ENCODE measurements at places on chromosomes 7 and 10. TPM values are rescaled to one million over a fixed set of nuclear protein-coding genes. Genes with fewer than 3 reads are reported as not detected.

Gene SAMD9L
- polyA plus RNA-seq, result 1.9 TPM

Gene PSD
- polyA plus RNA-seq, result 5.8 TPM

- no peak for DNase-seq
- no peak overlapping the region for H3K4me3 ChIP-seq
- no peaks in the 10 kb centered on the region for H3K36me3 ChIP-seq
- no peak overlapping the region for H3K27ac ChIP-seq
- H3K4me1 ChIP-seq, result peaks cover 2% of the 10 kb centered on the region
- peaks cover 93% of the 10 kb centered on the region for H3K27me3 ChIP-seq
These were observed 868 bp downstream of the EMX2 start for GRCh38 chr10:117543225-117544003.

DNA sequence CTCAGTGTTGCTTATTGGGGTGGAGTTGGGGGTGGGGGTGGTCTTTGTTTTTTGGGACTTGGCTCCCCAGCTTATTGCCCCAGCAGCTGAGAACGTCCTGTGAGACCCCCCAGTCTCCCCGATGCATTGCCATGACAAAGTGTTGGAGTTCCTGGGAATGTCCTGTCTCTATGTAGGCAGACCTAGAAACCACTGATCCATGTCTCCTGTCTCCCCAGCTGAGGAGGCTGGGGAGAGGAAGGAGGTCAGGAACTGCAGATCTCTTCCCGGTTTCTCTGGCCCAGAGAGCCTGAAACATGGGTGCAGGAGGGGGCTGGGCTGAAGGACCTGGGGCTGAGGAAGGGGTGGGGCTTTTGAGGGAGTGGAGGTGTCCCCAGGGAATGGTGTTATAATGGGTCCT, 80.2 kb upstream of the GTF2IRD1 start:
- H3K36me3 ChIP-seq, result peaks cover 24% of the 10 kb centered on the region
- peaks cover 2% of the 10 kb centered on the region for H3K4me1 ChIP-seq
- no peaks in the 10 kb centered on the region for H3K27me3 ChIP-seq
- no peak overlapping the region for H3K4me3 ChIP-seq

DNA sequence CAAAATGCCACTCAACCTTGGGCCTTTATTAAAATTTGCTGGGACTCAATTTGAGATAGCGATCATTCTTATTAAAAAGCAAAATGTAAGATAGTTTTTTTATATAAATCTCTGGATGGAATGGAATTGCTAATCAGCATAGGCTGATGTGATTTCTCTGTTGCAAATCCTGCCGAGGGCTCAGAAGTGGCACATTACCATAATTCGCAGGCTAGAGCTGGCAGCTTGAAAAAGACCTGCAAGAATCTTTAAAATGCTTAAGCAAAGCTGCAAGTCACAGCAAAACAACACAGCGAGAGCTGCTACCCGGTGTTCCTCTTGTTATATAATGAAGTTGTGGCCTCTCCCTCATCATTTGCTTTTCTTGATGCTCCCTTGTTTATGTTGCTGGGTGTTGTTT, 448.1 kb downstream of the GATA3 start:
- no peak overlapping the region for H3K27ac ChIP-seq
- no peaks in the 10 kb centered on the region for H3K27me3 ChIP-seq
- no peaks in the 10 kb centered on the region for H3K4me1 ChIP-seq
- no peak overlapping the region for H3K4me3 ChIP-seq
- no peak for DNase-seq
- H3K36me3 ChIP-seq, result no peaks in the 10 kb centered on the region

Gene OR6V1
- polyA plus RNA-seq, result not detected

GRCh38 chr7:17937506-17938120, 2.7 kb downstream of the SNX13 start:
- DNase-seq, result peak; percentile 20
- H3K36me3 ChIP-seq, result no peaks in the 10 kb centered on the region
- H3K27ac ChIP-seq, result no peak overlapping the region
- H3K4me3 ChIP-seq, result no peak overlapping the region

Gene OTUD1
- 2.0 TPM for polyA plus RNA-seq

GRCh38 chr10:74799721-74800221, 26.6 kb upstream of the KAT6B start:
- H3K4me3 ChIP-seq, result no peak overlapping the region
- peak; percentile 94 for DNase-seq
- no peak overlapping the region for H3K27ac ChIP-seq
- peaks cover 2% of the 10 kb centered on the region for H3K4me1 ChIP-seq
- no peaks in the 10 kb centered on the region for H3K36me3 ChIP-seq
- H3K27me3 ChIP-seq, result no peaks in the 10 kb centered on the region

GRCh38 chr7:90169891-90170290, 15.6 kb downstream of the STEAP1 start:
- no peak overlapping the region for H3K4me3 ChIP-seq
- no peak for DNase-seq
- H3K36me3 ChIP-seq, result no peaks in the 10 kb centered on the region
- H3K4me1 ChIP-seq, result no peaks in the 10 kb centered on the region
- no peak overlapping the region for H3K27ac ChIP-seq
- no peaks in the 10 kb centered on the region for H3K27me3 ChIP-seq

Gene CARD11
- 0.26 TPM for polyA plus RNA-seq

DNA sequence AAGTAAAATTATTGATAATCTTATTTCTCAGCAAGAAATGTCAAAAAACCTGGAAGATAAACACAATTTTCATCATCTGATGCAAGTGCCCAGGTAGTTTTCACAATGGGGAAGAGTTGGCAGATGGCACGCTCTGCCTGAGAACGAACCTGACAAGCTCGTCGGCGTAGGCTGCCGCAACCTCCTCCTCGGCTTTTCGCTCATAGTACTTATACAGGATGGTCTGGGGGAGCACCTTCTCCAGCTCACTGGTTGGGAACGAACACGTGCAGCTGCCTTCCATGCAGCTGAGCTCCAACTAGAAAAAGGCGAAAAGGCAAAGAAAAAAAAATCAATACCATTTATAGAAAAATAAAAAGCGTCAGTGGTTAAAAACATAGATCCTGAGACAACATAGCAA, 68.9 kb downstream of the RNF216 start:
- DNase-seq, result no peak
- no peaks in the 10 kb centered on the region for H3K4me1 ChIP-seq
- H3K4me3 ChIP-seq, result no peak overlapping the region
- H3K36me3 ChIP-seq, result peaks cover 61% of the 10 kb centered on the region
- H3K27me3 ChIP-seq, result no peaks in the 10 kb centered on the region
- no peak overlapping the region for H3K27ac ChIP-seq

- H3K4me3 ChIP-seq, result no peak overlapping the region
- no peaks in the 10 kb centered on the region for H3K27me3 ChIP-seq
- no peaks in the 10 kb centered on the region for H3K4me1 ChIP-seq
- H3K36me3 ChIP-seq, result no peaks in the 10 kb centered on the region
- no peak overlapping the region for H3K27ac ChIP-seq
- DNase-seq, result no peak
These were observed 121.5 kb upstream of the PRR15 start for GRCh38 chr7:29442146-29442545.

DNA sequence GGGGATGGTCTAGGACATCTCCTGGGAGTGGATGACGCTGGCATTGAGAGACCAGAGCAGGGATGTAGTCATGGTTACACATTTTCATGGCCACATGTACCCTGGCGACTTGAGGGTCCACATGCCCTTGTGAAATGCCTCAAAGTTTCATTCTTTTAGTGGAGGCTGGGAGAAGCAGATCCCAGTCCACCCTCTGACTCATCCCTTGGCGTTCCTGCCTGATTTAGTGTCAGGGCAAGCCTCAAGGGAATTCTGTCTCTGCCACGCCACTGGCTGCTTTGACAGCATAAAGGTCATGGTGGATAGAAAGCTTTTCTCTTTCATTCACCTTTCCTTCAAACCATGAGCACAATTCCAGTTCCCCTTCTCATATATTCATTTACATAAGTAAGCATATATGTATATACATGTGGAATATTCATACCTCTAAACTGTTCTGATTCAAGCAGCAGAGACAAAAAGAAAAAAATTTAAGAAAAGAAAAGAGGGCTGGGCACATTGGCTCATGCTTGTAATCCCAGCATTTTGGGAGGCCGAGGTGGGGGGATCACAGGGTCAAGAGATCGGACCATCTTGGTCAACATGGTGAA, 21.8 kb upstream of the KIF5B start:
- H3K27ac ChIP-seq, result no peak overlapping the region
- DNase-seq, result peak; percentile 72
- no peaks in the 10 kb centered on the region for H3K27me3 ChIP-seq

GRCh38 chr10:44042075-44042770, 342.7 kb downstream of the CXCL12 start:
- peaks cover 3% of the 10 kb centered on the region for H3K27me3 ChIP-seq
- DNase-seq, result no peak
- H3K27ac ChIP-seq, result no peak overlapping the region
- H3K4me3 ChIP-seq, result no peak overlapping the region
- H3K36me3 ChIP-seq, result no peaks in the 10 kb centered on the region

DNA sequence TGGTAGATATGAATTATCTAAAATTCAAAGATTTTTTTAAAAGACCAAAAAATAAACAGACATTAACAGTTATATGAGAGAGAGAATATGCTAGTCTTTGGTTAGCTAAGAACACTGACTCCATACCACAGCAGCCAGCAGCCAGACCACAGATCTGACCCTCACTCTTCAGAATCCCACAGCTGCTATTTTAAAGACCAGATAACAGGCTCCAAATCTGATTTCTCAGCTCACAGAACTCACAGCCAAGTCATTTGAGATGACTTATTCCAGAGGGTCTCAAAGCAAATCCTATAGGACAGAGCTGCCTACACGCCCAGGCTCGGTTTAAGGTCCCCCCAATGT, 20.4 kb downstream of the NUDCD3 start:
- H3K4me3 ChIP-seq, result no peak overlapping the region
- H3K4me1 ChIP-seq, result peaks cover 19% of the 10 kb centered on the region
- peak; percentile 64 for DNase-seq
- peaks cover 22% of the 10 kb centered on the region for H3K36me3 ChIP-seq

DNA sequence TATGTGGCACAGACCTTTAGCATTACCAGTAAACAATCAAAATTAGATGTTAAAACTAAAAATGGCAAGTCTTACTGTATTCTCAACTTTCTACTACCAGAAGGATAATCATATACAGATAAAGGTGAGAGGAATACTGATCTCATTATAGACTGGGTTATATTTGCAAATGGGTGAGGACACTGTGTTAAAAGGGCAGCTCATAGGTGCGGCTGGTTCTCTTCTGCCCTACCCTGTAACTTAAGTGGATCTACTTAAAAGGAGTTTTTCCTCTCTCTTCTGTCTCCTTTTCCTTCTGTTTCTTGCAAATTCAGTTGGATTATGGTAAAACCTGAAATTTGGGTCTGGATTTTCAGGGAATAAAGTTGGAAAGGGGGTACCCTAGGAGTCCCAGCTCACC, 33.0 kb downstream of the WASL start:
- no peaks in the 10 kb centered on the region for H3K36me3 ChIP-seq
- no peak overlapping the region for H3K27ac ChIP-seq
- no peaks in the 10 kb centered on the region for H3K27me3 ChIP-seq
- peaks cover 15% of the 10 kb centered on the region for H3K4me1 ChIP-seq
- H3K4me3 ChIP-seq, result no peak overlapping the region

GRCh38 chr7:116197360-116197759, 13.0 kb upstream of the TES start:
- no peak overlapping the region for H3K27ac ChIP-seq
- no peak for DNase-seq
- peaks cover 7% of the 10 kb centered on the region for H3K4me1 ChIP-seq
- no peak overlapping the region for H3K4me3 ChIP-seq
- no peaks in the 10 kb centered on the region for H3K27me3 ChIP-seq

Gene PDK4
- 0.03 TPM for polyA plus RNA-seq

DNA sequence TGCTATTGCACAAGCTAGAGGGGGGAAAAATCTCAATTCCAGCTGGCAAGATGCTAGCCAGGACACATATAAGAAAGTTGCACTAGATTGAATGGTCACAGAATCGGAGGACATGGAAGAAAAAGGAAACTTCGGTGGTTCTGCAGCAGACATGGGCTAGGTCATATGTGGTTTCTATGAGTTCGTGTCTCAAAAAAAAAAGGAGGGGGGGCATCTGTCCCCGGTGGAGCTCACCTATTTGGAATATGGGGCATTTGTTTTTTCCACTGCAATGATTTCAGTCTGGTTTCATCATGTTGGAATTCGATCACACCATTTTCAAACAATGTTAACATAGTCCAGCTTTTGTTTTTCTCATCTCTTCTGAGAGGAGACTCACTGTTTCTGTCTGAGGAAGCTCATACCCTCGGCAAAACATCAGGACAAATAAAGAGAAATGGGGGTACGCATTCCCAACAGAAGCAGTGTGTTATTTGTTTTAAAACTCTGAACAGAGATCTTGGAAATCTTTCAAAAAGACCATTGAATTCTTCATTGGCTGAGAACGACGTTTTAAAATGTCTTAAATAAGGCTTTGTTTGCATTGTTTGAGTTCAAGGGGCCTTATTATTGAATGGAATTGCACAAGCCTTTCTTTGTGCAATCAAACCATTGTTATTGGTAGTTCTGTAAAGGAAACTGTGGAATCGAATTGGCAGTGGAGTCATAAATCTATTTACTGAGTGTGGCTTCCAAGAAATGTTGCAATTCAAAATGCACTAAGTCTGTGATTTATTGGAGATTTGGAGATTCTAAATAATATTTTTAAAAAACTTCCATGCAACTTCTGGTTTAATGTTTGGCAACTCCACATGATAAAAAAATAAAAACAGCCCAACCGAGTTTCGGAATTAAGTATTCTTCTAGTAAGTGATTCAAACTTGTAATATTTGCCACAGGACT, 173.2 kb downstream of the RTKN2 start:
- H3K36me3 ChIP-seq, result peaks cover 45% of the 10 kb centered on the region
- H3K27me3 ChIP-seq, result no peaks in the 10 kb centered on the region
- no peak overlapping the region for H3K4me3 ChIP-seq
- H3K27ac ChIP-seq, result peak overlapping the region; percentile 98
- DNase-seq, result peak; percentile 69

- peaks cover 7% of the 10 kb centered on the region for H3K4me1 ChIP-seq
- DNase-seq, result peak; percentile 94
- H3K4me3 ChIP-seq, result no peak overlapping the region
- no peaks in the 10 kb centered on the region for H3K27me3 ChIP-seq
- H3K27ac ChIP-seq, result no peak overlapping the region
- no peaks in the 10 kb centered on the region for H3K36me3 ChIP-seq
These were observed 41.9 kb downstream of the ENO4 start for GRCh38 chr10:116891208-116891607.

DNA sequence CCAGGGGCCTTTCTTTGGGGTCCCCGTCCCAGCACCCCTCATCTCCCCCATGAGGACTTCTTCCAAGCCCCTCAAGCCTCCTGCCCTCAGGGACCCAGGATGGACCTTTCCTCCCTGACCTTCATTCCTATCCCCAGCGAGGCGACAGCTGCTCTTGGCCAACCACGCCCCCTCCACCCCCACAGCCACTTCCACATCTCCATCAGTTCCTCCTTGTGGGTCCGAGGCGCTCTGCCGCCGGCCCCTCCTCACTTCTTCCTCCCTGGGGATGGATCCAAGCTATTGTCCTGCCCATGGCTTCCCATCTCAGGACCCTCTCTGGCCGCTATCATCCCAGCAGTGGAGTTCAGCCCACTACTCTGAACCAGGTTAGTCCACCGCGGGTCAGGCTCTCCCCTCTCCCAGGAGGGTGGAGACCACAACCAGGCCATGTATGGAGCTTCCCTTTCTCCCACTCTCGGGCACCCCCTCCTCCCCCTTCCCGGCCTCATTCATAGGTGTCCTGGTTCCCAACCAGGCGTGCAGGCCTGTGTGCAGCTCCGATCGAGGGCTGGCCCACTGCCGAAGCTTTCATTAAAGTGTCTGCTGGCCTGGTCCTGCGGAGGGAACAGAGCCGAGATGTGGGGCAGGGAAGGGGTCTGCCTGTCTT, 1.7 kb upstream of the SH2B2 start:
- H3K27me3 ChIP-seq, result no peaks in the 10 kb centered on the region
- no peak overlapping the region for H3K27ac ChIP-seq
- no peak overlapping the region for H3K4me3 ChIP-seq
- H3K4me1 ChIP-seq, result peaks cover 4% of the 10 kb centered on the region

Gene OR2A42
- polyA plus RNA-seq, result not detected

GRCh38 chr7:37915438-37915837, 1.2 kb downstream of the SFRP4 start:
- H3K4me3 ChIP-seq, result no peak overlapping the region
- H3K36me3 ChIP-seq, result no peaks in the 10 kb centered on the region
- no peak overlapping the region for H3K27ac ChIP-seq
- H3K4me1 ChIP-seq, result no peaks in the 10 kb centered on the region
- DNase-seq, result no peak

Gene C1QL3
- not detected for polyA plus RNA-seq
